ENCODE measurements at places on chromosomes 3 and 15. TPM values are rescaled to one million over a fixed set of nuclear protein-coding genes. Genes with fewer than 3 reads are reported as not detected.

LRRC34 gene
- 3.9 TPM for total RNA-seq

CACNA2D2 gene
- not detected for total RNA-seq

MYL3 gene
- not detected for total RNA-seq

DUOXA1 gene
- not detected for total RNA-seq

CAPN3 gene
- not detected for total RNA-seq

PIERCE2 gene
- 3.7 TPM for total RNA-seq

PDZRN3 gene
- 19.2 TPM for total RNA-seq

TGM4 gene
- not detected for total RNA-seq

REC114 gene
- not detected for total RNA-seq

DNA sequence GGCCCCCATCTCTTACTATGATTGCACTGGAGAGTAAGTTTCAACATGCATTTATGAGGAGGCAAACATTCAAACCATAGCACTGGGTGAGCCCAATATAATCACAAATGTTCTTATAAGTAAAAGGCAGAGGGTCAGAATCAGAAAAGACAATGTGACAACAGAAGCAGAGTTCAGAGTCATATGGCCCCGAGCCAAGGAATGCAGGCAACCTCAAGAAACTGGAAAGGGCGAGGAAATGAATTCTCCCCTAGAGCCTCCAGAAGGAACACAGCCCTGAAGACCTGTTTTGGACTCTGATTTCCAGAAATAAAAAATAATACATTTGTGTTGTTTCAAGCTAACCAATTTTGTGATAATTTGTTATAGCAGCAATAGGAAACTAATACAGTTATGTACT is 81.3 kb upstream of the ABI3BP start:
- DNase-seq = peak; percentile 19

DNA sequence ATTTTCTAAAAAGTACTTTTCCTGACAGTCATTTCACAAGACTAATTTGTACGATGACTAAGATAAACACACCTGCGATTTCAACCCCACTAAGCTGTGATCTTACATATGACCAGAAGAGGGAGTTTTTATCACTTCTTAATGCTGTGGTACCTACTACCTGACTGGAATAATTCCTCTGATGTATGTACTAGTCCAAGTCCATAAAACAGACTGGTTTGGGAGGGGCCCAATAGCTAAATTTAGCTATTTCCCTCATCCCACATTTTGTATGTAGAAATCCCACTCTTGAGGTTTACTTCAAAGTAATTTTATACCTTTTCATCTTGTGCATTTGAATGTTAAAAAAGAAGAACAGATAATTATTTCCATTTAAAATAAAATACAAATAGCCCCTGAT is 49.7 kb upstream of the SCAANT1 start:
- DNase-seq = no peak

DNA sequence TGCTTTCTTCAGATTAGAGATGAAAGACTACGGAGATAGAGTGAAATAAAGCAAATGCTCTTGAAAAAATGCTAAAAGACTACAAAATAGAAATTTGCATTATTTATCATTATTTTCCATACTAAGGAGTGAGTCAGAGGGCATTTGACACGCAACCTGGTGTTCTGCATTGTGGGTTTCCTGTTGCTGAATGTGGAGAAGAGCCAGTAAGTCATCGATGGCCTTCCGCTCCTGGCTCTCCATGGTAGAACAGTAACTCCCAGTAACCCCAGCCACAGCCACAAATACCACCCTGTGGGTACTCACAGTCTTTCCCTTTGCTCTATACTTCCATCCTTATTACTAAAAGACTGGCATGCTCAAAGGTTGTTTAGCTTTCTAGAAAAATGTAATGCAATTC is 61.5 kb downstream of the CGGBP1 start:
- peak; percentile 32 for DNase-seq

- DNase-seq = no peak
Measured at GRCh38 chr3:8651418-8652323, 7.1 kb upstream of the SSUH2 start.

GRCh38 chr3:31981206-31982181 is at the start of the genes OSBPL10 and ZNF860:
OSBPL10 (minus strand) TSS chr3:31981262; CDS start chr3:31981179, 83 bp downstream.
ZNF860 (plus strand) TSS chr3:31981750; CDS start chr3:31989080, 7,330 bp downstream.
- peak; percentile 90 for DNase-seq

- DNase-seq = peak; percentile 39
Measured at GRCh38 chr15:93942269-93942694, 289.1 kb upstream of the MCTP2 start.

DNA sequence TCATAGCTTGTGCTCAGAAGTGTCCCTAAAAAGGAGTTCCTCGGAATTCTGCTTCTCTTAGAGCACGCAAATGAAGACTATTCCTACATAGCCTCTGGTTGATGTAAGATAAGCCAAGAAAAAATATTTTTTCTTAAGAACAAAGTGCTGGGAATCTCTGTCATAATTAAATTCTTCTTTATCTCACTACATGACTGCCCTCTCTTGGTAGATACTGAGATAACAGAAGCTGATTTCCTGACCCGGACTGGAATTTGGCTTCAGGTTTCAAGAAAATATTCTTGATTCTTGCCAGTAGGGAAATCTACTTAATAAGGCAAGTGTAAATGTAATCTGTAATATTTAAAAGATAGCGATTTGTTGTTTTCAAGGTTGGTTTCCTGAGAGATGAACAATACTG is 31.3 kb upstream of the SETMAR start:
- DNase-seq = no peak

DNA sequence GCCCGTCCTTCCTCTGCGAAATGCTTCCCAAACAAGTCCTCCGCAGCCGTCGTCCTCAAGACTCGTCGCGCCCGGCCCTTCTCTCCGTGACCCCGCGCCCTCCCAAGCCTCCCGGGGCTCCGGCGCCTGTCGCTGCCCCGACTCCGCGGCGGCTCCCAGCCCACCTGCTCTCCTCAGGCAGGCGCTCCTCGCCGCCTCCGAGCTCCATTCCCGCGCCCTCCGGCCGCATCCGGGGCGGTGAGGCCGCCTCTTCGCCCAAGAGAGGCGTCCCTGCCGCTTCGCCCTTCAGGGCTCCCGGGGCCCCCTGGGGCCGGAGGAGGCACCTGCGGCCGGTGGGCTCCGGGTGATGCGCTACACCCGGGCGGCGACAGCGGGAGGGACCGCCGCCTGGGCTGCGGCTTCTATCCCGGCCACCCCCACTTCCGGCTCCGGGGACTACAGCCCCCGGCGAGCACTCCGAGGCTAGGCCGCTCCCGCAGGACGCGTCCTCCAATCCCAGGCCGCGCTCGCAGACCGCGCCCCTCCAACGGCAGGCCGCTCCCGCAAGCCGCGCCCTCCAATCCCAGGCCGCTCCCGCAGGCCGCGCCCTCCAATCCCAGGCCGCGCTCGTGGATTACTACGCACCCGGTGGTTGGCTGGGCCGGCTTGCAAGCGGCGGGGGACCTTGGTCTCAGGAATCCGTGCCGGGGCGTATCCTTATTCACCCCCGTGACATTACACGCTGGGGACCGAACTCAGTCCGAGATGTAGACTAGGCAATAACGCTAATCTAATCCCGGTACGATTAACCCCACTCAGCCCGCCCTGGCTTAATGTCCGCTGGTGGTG is at the start of gene RUBCN:
Gene RUBCN, minus strand, starts transcription at position 414 of the 828 bp plus-strand sequence. Its CDS starts 185 bp downstream, at position 229.
- DNase-seq = peak; percentile 98

- DNase-seq = no peak
Measured at GRCh38 chr3:114217266-114217665, 20.1 kb downstream of the ZNF80 start.

DNA sequence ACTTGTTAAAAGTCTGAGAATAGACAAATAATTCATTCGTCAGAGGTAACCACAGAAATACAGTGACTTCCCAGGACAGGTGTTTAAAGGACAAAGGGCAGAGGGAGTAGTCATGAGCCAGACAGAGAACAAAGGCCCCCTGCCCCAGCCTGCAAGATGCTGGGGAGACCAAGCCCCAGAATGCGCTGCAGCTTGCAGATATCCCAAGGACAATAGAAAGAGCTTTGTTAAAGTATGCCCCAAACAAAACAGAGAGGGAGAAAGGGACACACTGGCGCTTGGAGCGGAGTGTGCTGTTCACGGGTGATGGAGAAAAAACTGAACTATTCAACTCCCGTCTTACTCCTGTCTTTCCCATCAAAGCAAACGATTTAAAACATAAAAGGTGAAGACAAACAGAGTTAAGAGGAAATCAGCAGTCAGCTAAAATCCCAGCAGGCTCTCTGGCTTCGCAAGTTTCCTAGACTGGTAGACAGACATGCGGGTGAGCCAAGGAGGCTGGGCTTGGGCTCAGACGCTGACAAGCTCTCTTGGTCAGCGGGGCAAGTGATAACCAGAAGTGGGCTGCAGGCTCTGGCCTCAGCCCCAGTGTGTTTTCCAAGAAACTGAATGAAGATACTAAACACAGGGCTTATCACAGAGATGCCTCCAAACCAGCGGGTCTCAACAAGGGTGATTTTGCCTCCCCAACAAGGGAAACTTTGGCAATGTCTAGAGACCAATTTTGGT is 130.1 kb downstream of the UACA start:
- DNase-seq = no peak

GRCh38 chr3:74605437-74605836 is 9.0 kb downstream of the CNTN3 start:
- no peak for DNase-seq

- DNase-seq = peak; percentile 19
Measured at GRCh38 chr3:69008980-69009379, 4.5 kb downstream of the EOGT start.

DNA sequence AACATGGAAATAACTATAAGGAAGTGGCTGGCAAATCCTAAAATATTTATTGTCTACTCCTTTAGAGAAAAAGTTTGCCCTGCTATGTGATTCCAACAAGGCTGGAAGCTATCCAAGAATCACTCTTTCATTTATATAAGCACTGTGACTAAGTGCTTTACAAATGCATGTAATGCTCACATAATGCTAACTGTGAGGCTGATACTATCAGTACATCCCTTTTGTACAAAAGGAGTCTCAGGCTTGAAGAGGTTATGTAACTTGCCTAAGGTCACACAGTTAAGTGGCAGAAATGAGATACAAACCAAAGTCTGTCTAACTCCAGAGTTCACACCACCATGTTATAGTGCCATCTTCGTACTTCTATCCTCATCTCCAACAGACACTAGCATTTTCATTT is 17.0 kb downstream of the TOPBP1 start:
- DNase-seq = no peak

DNA sequence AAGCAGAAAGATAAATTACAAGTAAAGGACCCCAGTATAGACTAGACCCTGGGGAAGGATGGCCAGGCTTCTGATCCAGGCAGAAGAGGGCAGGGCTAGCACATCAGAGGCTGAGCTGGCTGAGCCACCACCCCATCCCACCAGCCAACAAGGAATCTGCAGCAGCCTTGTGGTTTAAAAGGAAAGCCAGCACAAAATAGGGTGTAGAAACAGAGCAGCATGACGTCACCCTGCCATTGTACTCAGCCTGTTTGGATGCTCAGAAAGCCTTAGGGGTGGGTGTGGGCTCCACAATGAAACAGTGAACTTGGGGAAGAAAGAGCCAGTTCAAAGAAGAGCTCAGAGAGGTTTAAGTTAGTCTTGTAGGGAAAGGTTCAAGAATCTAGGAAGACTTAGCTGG is 28.2 kb downstream of the DUOX1 start:
- DNase-seq = peak; percentile 59

DNA sequence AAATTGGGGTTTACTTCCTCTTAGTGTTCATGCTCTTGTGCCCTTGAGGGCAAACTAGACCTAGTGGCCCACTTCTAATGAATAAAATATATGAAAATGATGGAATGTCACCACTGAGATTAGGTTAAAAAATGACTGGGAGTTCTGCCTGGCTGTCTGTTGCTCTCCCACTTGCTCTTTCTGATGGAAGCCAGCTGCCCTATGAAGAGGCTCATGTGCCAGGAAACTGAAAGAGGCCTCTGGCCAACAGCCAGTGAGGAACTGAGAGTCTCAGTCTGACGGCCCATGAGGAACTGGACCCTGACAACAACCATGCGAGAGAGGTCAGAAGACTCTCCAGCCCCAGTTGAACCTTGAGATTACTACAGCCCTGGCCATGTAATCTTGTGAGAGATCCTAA is 107.1 kb upstream of the FHIT start:
- peak; percentile 0 for DNase-seq

- no peak for DNase-seq
Measured at GRCh38 chr3:101189176-101189575, 131.2 kb downstream of the IMPG2 start.

GRCh38 chr3:79016587-79017376 is 751.0 kb downstream of the ROBO1 start:
- DNase-seq = no peak

All from MG63 (cell line).